Stimulated activated CD8-positive, alpha-beta memory T cell treated with anti-CD3 and anti-CD28 coated beads, Interleukin-4, amount 100 ng/mL, for 48 hours (primary cell): ENCODE measurements at places on chromosomes 3 and 15.
A peak's percentile ranks its signal among the peaks of the same experiment; 100 is the strongest.

GRCh38 chr3:57956119-57956832 lies 51.9 kb upstream of the FLNB start:
- no peak for DNase-seq

GRCh38 chr3:11274566-11275142 lies 2.5 kb downstream of the ATG7 start:
- DNase-seq, result no peak

DNA sequence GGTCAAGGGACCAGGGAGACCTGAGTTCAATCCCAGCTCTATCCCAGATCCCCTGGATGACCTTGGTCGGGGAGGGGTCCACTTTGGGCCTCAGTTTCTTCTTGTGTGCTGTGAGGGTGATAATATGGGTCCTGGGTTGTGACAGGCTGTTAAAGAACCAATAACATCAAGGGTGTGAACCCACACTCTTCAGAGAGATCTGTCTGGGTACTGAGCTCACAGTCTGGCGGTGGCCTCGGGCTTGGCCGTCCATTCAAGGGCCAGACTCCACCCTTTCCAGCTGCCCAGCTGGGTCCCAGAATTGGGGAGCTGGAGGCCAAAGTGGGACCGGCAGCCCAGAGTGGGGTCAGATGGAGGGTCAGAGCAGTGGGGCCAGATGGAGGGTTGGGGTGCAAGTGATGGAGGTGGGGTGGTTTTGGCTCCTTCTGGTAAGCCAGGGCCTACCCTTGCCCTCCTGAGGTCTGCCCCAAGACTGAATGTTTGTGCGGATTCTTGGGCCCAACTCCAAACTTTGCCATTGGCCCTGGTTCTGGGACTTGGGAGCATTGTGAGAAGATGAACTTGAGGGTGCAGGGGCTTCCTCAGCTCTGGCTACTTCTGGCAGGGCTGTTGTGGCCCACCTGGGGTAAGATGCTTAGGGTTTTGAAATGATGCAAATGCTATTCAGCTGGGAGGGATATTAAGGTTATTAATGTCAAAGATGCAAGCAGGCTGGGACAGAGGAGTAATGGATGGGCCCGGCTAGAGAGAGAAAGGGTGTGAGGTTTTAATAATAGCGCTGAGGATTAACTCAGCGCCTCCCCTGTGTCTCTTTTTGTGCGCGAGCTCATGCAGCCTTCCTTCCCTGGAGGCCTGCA lies 1.5 kb downstream of the CORO2B start:
- DNase-seq, result no peak

DNA sequence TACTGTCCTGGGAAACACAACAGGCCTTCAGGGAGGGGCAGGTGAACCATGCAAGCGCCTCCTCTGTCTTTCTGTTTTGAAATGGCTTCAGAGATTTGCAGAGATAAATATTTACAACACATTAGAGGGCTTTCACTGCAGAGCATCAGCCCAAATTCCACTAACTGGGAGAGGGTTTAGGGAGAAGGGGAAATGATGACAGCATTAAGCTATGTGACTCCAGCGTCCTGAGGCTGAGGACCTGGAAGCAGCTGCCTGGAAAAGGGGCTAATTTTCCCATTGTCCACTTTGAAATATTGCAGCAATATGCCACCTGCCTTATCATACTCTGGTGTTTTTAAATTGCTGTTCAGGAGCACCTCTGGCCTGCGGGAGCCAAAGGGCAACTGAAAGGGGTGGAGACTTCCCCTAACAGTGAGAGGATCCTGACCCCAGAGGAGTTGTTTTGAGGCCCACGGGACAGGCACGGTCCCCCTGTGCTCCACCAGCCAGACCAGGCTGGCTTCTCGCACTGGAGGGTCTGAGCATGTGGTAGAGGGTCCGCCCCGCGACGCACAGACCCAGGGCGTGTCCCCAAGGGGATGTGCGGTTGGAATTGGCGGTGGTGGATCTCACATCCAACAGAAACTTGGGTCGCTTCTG lies 110.6 kb downstream of the XXYLT1 start:
- DNase-seq, result no peak

DNA sequence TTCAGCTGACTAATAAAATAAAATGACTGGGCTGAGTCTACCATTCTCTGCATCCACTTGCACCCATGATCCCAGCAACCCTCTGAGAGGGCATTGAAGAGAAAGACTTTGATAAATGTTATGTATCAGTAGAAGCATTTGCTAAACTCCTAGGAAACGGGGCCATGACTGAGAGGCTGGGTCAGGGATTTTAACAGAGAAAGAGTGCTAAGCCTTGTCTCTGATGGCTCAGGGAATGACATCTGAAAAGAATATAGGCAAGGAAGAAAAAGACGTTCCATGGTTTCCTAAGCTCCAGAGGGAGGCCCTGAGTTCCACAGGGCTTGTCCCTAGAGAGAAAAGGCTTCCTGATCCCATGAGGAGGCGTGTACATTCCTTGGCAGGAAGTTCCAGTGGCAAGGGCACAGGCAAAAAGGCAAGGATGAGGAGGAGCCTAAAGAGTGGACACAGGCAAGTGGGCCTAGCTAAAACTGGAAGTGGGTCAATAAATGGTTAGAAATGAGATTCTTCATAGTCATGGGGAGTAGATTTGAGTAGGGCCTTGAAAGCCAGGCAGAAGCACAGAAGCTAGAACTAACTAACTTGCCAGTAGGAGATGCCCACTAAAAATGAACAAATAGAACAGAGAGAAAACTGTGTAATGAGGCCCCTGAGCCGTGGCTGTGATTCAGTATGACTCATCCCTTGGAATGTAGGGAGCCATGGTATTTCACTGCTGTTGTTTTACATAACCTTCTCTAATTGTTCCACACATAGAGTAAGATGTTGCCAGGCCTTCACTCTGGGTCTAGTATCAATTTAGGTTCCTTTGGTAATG lies 44.9 kb upstream of the MANF start:
- DNase-seq, result no peak

DNA sequence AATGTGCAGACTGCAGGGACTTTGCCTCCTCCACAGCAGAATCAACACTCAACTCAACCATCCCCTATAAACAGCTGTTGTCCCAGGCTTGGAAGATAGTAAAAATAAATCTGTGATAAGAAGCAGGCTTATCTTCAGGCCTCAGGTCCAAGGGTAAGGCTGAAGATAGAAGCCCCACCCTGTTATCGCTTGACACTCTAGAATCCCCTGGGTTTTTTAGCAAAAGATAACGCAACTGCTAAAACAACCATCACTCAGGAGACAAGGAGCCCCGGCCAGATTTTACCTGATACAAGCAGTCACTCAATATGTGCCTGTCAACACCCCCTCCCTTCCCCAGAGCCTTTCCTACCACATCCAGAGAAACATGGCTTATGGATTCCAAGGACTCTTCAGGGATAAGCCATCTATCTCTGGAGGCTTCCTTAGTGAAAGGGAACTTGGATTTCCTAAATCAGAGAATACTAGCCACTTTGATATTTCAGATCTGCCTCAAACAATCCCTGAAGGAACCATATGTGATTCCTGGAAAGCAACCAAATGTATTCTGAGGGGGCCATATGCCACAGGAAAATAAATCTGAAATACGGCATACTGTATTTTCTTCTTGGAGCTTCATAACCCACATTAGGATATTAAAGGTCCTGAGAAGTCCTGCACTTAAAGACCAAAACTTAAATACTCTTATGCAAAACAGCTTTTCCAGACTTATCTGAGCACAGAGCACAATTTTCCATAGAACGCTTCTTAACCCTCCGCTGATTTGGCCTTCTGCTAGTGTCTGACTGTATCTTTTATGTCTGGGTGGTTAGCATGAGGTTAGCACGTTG lies 60.4 kb downstream of the LYZL4 start:
- DNase-seq, result no peak

GRCh38 chr3:160951642-160952487 lies 153.3 kb downstream of the B3GALNT1 start:
- DNase-seq, result no peak

GRCh38 chr3:160911411-160911810 lies 155.4 kb downstream of the PPM1L start:
- DNase-seq, result no peak

DNA sequence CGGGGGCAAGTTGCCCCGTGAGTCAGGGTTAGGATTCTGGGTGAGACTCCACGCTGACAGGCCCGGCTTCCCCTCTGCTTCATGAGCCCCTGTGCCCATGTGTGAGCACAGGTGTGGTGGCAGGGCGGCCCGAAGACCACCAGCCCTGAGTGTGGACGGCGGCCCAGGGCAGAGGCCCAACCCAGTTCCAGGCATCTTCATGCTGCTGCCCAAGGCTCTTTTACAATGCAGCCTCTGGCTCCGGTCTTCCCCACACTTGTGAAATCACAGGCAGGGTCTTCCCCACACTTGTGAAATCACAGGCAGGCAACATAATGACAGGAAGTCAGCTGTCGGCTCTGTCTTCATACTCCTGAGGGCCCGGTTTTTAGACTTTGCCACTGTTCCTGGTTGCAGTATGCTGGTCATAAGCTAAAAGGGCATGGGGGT lies 78.8 kb downstream of the AAGAB start:
- DNase-seq, result peak; percentile 39

DNA sequence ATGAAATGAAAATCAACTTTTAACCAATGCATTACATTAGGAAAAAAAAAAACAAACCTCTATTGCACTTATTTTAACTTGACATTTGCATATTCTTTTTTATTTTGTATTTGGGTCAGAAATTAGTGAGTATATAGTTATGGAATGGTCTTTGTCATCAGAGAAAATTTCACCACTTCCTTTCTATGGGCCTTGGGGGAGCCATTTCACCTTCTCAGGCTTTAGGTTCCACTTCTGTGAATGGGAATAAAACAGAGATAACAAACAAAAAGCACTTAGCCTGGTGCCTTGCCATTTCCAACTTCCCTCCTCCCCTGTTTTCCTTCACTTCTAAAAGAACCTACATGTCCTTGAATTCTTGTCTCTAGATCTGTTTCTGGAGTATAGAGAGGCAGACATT lies 168.0 kb upstream of the STT3B start:
- no peak for DNase-seq
